Ureter (tissue), 1 donor: ENCODE measurements at places on chromosomes 4 and X.

DNA sequence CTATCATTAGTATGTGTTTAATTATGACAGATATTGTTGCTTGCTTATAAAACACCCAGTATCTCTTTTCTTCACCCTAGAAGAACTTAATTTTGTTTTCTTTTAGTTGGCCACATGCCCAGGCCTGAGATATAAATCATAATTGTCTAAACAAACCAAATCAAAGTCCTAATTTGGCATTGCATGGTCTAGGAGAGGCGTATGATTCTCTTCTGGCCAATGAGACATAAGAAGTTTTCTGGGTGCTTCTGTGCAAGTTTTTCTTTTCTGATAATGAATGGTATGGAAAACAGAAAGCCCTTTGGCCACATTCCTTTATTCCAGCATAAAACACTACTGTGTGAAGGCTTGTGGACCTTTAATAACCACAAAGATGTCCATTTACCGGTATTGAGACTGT is 192.9 kb upstream of the CTSO start:
- no peak for DNase-seq

GRCh38 chrX:119617517-119618164 is 11.4 kb upstream of the NKRF start:
- DNase-seq: no peak

DNA sequence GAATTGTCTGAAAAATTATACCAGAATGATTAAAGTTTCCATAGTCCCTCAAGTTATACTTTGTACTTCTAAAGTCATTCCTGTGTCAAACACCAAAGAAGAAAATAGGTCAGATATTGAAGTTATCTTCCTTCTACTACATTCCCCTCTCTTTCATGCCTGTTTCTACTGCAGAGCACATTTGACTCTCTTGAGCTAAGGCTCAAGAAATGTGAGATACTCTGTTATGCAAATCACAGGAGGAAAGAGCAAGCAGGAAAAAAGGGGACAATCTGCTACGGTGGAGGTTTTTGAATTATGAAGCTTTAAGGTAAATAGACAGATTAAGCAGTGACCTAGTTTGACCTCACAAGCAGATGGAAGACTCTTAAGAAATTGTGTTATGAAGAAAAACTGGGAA is 198.9 kb upstream of the LDB2 start:
- no peak for DNase-seq

DNA sequence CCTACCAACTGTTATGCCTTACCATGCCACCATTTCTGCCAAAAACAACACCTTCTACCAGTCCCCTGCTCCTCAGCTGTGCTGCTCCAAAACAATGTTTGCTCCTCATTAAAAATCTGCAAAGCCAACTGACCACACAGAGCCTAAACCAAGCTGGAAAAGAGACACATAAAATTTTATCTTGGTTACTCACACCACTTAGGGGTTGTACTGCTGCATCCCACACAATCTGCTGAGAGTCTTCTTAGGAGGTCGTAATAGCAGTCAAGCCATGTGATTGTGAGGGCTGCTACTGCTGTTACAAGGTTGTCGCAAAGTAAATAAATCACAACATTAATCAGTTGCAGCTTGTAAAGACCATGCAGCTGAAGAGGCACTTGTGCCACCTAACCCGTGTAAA is 607.4 kb upstream of the FAM241A start:
- no peak for DNase-seq

GRCh38 chr4:38670109-38670901 is 6.3 kb downstream of the KLF3 start:
- DNase-seq: no peak

DNA sequence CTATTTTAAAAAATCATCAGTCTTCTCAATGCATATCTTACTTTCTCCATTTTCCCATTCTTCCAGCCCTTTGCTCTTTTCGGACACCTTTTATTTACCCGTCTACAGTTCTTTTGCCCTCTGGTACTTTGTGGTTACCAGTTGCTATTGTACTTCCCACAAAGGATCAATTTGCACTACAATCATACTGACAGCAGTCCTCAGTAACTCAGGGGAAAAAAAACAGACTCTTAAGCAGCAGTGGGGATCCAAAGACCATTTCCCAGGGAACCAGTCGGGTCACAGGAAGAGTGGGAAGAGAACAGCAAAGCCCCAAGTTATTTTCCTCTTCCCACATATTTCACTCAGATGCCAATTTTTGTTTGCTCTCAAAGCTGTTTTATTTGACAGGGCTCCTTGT is 23.1 kb downstream of the DMD start:
- no peak for DNase-seq

DNA sequence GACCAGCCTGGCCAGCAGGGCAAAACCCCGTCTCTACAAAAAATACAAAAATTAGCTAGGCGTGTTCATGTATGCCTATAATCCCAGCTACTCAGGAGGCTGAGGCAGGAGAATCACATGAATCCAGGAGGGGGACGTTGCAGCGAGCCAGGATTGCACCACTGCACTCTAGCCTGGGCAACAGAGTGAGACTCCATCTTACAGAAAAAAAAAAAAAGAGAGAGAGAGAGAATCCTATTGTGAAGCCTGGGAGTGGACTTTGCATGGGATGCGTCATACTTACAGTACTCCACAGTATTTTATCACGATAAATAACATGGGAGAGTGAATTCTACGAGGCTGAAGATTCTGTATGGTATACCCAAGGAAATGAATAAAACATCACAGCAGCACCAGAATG is 139.6 kb downstream of the AASDH start:
- DNase-seq: no peak

- DNase-seq: no peak
These were observed at the start of gene GLRB for GRCh38 chr4:157075811-157076577. TSS of gene GLRB (plus strand) at chr4:157076150. CDS start at chr4:157078025, 1,875 bp downstream.

DNA sequence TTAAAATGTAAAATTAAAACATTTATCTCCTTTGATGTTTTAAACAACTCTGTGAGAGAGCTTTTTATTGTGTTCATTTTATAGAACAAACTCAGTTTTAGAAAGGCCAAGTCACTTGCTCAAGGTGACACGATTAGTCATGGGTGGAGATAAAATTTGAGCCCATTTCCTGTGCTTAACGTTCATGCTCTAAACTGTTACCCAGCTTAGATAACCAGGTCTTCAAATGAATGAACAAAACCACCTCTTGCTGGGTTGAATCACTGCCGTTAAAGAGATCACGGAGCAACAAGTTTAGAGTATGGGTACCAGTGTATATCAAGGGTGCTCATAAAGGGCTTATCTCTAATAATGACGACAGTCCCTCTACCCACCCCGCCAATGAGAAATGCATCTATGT is 10.2 kb upstream of the CASK start:
- DNase-seq: no peak

DNA sequence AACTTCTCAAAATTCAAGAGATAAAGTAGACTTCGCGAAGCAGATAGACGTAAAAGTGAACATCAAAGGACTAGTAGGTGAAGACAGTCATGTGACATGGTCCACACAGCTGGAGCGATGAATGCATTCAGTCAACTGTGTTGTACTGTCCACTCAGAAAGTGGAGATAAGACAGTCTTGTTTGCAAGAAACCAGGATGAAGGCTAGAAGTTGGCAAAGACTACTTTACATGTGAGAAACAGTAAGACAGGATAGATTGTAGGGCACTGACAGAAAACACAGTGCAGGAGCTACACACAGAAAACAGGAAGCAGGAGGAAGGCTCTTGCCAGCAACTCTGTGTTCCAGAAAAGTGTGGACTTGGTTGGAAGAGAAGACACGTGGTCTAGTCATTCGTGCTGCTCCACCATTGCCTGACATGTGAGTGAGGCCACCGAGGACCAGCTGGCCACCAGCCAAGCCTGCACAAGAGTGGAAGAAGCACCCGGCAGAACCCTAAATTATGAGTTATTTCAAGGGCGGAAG is 78.9 kb downstream of the FAT1 start:
- no peak for DNase-seq

- no peak for DNase-seq
These were observed 99.8 kb upstream of the TEX13D start for GRCh38 chrX:124232523-124233201.

DNA sequence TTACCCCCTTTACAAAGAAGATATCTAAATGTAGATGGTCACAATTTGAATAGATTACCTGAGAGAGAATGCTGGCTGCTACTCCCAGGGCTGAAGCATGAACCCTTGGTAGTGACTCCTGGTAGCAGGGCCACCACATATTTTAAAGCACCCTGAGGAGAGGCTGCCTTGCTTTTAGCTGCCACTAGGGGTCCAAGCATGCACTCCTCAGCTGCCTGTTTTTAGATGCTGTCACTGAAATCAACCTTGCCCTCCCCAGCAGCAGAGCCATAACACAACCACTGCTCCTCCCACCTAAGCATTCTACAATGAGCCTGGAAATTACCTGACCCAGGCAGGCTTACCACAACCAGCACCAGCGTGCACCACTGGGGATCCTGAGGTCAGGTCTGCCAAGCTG is 850.9 kb downstream of the FAM133A start:
- no peak for DNase-seq

DNA sequence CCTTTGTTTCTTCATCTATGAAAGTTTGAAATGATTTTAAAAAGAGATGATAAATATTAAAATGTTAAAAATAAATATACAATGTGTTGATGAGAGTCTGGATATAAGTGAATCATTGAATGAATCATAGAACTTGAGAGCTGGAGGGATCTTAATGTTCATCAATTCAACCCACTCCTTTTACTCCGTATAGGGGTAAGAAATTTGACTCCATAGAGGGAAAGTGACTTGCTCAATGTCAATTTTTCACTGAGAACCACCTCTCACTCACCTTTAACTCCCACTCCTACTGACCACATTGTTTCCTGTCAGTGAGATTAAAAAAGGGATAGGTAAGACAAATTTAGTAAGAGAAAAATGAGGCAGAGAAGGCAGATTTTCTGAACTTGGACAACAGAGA is 557.2 kb upstream of the GRIA3 start:
- DNase-seq: no peak

DNA sequence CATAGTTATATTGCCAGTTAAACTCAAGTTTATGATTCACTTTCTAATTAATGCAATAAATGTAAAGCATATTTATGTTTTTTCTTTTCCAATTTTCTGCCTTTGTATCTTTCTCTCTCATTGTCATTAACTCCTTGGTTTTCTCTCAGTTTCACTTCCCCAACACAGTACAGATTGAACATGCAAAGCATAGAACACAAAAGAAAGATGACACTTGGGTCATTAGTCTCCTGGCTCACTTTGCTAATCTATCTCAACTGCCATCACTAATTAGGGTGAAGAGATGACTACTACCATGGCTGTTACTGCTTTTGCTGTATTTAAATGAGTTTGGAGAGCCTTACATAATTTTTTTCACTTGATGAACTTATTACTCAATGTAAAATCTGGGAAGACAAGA is 12.3 kb upstream of the NAA11 start:
- no peak for DNase-seq

DNA sequence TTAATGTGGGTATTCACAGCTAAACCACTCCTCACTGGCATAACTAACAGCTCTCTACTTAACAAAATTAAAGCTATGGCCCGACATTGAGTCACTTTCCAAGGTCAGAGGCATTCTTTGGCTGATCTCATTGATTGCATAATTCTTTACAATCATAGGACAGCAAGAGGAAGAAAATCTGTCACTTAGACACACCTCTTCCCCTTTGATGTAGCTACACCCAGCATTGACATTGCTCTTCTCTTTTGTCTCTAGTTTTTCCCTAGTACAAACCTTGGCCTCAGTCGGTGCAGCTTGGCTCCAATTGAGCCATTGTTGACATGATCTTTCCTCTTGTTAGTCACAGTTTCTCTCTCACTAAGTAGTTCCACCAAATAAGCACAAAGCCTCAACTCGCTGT is 313.3 kb upstream of the ACTRT1 start:
- DNase-seq: no peak

GRCh38 chrX:71949844-71950445 is 39.3 kb downstream of the NHSL2 start:
- no peak for DNase-seq

- no peak for DNase-seq
These were observed 48.7 kb downstream of the UCHL1 start for GRCh38 chr4:41305476-41305875.

- DNase-seq: no peak
These were observed 1.9 kb downstream of the MYL5 start for GRCh38 chr4:675980-676870.

- no peak for DNase-seq
These were observed 69.2 kb downstream of the GALNT7 start for GRCh38 chr4:173237762-173238161.

GRCh38 chrX:39592776-39593175 is 505.0 kb downstream of the BCOR start:
- no peak for DNase-seq

- no peak for DNase-seq
These were observed 343.7 kb downstream of the MID1IP1 start for GRCh38 chrX:39144956-39145355.

DNA sequence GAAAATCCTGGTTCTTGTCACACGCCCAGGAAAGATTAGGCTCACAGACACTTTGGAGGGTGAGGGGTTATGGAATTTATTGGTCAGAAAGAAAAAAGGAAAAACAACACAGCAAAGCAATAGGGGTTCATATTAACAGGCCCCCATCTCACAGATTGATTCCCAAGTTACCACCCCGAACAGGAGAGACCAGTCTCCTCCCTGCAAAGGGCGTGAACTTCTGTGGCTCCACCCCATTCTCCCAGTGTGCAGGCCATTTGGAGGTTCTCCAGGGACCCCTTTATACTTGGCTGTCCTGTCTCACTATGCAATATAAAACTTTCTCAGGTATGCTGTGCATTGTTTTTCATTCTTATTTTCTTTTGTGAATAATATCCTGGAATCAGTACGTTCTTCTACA is 7.4 kb downstream of the FGF2 start:
- no peak for DNase-seq

- no peak for DNase-seq
These were observed 77.5 kb downstream of the HHIP start for GRCh38 chr4:144723471-144723870.

DNA sequence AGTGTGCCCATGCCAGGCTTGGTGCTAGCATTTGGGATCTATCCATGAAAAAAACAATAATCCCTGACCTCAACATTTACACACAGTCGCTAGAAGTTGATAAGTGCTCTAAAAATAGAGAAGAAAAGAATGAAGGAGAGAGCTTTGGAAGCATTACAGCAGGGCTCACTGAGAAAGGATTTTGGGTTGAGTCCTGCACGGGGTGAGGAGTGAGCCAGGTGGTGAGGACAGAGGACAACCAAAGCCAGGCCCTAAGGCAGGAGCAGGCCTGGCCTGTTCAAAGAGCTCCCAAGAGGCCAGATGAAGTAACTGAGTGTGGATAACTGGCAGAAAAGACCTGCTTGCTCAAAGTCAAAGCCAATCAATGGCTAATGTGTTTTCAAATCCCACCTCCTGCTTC is 20.7 kb upstream of the PROM1 start:
- DNase-seq: no peak

GRCh38 chrX:11197671-11198070 is 86.5 kb downstream of the HCCS start:
- no peak for DNase-seq

- no peak for DNase-seq
These were observed 14.1 kb downstream of the ENPEP start for GRCh38 chr4:110489901-110490508.

- DNase-seq: no peak
These were observed 15.0 kb upstream of the MANBA start for GRCh38 chr4:102775805-102776204.
